B cell (primary cell): ENCODE measurements at places on chromosomes 3 and 15. TPM values are rescaled to one million over a fixed set of nuclear protein-coding genes. Genes with fewer than 3 reads are reported as not detected.

DNA sequence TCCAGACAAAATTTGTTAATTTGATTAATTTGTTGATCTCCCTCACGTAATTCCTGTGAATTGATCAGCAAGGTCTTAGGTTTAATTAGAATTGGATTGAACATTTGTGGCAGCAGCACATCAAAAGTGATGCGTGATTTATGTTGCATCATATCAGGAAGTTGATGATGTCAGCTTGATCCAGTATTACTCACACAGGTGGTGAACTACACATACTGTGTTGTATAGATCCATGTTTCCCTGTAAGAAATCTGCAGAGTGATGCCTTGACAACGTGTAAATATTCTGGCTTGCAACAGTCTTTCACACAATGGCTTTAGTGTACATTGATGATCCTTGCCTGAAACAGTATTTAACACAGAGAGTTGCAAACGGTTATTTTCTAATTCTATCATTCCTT lies 200.4 kb downstream of the ADAMTSL3 start:
- H3K4me3 ChIP-seq: no peak overlapping the region
- DNase-seq: no peak
- no peak overlapping the region for H3K27ac ChIP-seq

- no peaks in the 10 kb centered on the region for H3K27me3 ChIP-seq
- no peak for DNase-seq
- H3K36me3 ChIP-seq: no peaks in the 10 kb centered on the region
- no peak overlapping the region for H3K4me3 ChIP-seq
Measured at GRCh38 chr3:34155666-34156065, 357.2 kb downstream of the PDCD6IP start.

- no peaks in the 10 kb centered on the region for H3K27me3 ChIP-seq
- H3K27ac ChIP-seq: no peak overlapping the region
- H3K36me3 ChIP-seq: no peaks in the 10 kb centered on the region
- DNase-seq: no peak
- H3K4me1 ChIP-seq: no peaks in the 10 kb centered on the region
Measured at GRCh38 chr15:38750786-38751185, 186.2 kb upstream of the RASGRP1 start.

DNA sequence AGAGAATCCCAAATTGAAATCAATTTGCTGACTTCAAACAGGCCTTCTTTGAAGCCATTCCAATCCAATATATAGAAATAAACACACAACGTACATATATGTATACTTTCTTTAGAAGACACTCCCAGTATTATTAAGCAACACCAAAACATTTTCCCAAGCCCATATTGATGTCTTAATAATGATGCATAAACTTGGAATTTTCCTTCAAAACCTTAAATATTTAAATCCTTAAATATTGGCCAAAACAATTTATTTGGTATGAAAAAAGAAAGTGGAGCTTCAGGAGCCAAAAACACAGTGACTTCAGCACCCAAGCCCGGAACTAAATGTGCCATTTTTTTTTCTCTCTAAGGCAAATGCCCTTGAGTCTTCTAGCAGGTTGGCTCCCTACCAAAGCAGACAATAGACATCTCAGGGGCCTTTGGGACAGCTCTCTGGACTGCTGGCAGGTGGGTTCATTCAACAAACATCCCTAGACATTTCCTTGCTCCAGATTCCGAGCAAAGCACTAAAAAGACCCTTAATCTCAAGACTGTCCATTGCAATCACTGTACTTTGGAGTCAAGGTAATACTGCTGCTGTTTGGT lies 384.7 kb downstream of the NTRK3 start:
- no peaks in the 10 kb centered on the region for H3K36me3 ChIP-seq
- DNase-seq: no peak
- H3K27ac ChIP-seq: no peak overlapping the region
- no peak overlapping the region for H3K4me3 ChIP-seq

DNA sequence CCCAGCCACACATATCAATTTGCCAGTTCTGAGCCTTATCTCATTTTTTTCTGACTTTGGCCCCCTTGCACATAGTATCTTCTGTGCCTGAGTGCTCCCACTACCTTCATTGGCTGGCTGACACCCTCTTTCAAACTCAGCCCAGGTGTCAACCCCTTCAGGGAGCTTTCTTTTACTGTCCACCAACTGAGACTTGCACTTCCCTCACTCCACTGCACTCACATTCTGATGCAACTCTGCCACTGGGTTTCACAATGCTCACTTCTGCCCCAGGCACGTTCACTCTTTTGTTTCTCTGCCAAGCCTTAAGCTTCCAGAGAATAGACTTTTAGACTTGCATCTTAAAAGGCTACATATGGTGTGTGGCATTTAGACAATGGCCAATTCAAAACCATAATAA lies 101.5 kb upstream of the CBLB start:
- no peak overlapping the region for H3K27ac ChIP-seq
- no peaks in the 10 kb centered on the region for H3K27me3 ChIP-seq
- H3K4me1 ChIP-seq: no peaks in the 10 kb centered on the region
- H3K4me3 ChIP-seq: no peak overlapping the region

GRCh38 chr3:77139624-77140023 lies 99.7 kb downstream of the ROBO2 start:
- H3K27ac ChIP-seq: no peak overlapping the region
- H3K27me3 ChIP-seq: no peaks in the 10 kb centered on the region
- H3K4me3 ChIP-seq: no peak overlapping the region
- no peaks in the 10 kb centered on the region for H3K36me3 ChIP-seq
- no peak for DNase-seq

GRCh38 chr3:196918968-196919367 lies 23.4 kb downstream of the NCBP2 start:
- no peak overlapping the region for H3K27ac ChIP-seq
- H3K4me1 ChIP-seq: peaks cover 8% of the 10 kb centered on the region
- DNase-seq: no peak
- peaks cover 9% of the 10 kb centered on the region for H3K36me3 ChIP-seq

- no peaks in the 10 kb centered on the region for H3K36me3 ChIP-seq
- H3K27ac ChIP-seq: no peak overlapping the region
- H3K27me3 ChIP-seq: peaks cover 4% of the 10 kb centered on the region
- DNase-seq: no peak
- H3K4me3 ChIP-seq: no peak overlapping the region
- no peaks in the 10 kb centered on the region for H3K4me1 ChIP-seq
Measured at GRCh38 chr3:43764056-43764455, 73.3 kb downstream of the ABHD5 start.

GRCh38 chr3:42880601-42881451 lies 5.1 kb upstream of the CYP8B1 start:
- H3K27ac ChIP-seq: no peak overlapping the region
- H3K4me3 ChIP-seq: peak overlapping the region; percentile 70
- H3K27me3 ChIP-seq: no peaks in the 10 kb centered on the region
- peaks cover 10% of the 10 kb centered on the region for H3K4me1 ChIP-seq

DNA sequence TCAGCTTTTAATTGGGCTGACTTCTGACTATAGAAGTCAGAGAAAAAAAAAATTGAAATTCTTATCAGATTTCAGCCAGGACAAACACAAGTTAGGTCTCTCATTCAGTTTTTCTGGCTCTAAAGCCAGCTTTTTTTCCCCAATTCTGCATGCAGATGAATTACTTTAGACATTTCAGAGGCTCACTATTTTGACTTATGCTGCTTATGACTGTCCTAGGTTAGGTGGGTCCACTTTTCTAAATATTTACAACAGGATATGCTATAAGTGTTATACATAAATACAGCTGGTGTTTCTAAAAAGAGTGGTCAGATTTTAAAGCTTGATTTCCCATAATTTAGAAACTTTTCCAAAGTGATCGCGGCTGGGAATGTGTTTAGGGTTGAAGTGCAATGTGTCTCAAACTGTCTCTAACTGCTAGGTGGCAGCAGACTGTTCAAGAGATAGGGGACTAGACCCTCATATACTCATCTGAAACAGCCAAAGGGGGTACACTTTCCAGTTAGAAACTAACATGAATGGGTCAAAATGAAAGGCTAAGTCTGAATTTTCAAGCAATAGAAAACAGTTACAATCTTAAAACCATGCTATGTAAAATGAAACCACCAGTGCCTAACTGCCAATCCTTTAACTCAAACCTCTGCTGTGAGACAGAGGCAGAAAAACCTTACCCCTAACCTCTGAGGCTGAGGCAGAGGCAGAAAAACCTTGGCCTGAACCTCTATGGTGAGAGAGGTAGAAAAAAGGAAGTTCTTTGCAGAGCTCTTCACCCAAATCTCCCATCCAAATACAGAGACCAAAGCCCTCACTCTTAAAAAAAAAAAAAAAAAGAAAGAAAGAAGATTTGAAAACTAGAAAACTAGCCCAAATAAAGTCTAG lies 596.0 kb downstream of the NTRK3 start:
- no peaks in the 10 kb centered on the region for H3K27me3 ChIP-seq
- no peak overlapping the region for H3K4me3 ChIP-seq

RASL12 gene
- not detected in 2 replicates for total RNA-seq

CERS3 gene
- 0.34 and 0.44 TPM in 2 replicates for total RNA-seq

PARP15 gene
- total RNA-seq: 172 and 182 TPM in 2 replicates

SPTBN5 gene
- 0.68 and 1.4 TPM in 2 replicates for total RNA-seq

RBP2 gene
- total RNA-seq: not detected in 2 replicates
